ENCODE measurements at places on chromosomes 1 and 21.

DNA sequence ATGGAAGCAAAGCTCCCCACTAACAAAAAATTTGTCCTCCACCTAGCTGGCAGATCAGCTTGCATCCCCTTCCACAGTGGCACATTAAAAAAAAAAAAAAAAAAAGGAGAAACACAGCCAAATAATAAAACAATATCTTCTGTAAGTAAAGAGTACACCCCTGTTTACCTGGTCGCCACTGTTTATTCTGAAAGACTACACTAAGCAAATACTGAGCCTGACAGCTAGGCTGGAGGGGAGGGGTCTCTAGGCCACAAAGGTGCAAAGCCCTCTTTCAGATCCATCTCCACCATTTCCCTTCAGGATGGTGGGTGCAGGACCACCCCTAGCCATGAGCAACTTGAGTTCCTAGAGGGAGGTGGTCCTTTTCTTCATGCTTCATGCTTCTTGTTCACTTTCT is 22.8 kb upstream of the SLC45A3 start:
- DNase-seq, result no peak

GRCh38 chr1:98824736-98825135 is 163.2 kb downstream of the SNX7 start:
- DNase-seq, result no peak

- no peak for DNase-seq
Measured at GRCh38 chr1:224980181-224980580, 50.7 kb downstream of the DNAH14 start.

- no peak for DNase-seq
Measured at GRCh38 chr1:20322081-20322824, 31.6 kb downstream of the VWA5B1 start.

DNA sequence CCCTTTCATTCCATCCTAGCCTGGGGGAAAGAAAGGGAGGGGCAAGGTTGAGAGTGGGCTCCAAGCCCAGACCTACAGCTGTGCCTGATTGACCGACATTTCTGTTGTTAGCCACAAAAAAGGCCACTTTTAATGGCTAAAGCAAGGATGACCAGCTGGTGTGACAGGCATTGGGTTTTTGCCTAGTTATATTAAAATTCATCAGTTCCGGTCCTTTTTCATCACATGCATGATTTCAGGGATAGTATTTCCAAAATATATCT is 192.3 kb downstream of the ZNF326 start:
- no peak for DNase-seq

DNA sequence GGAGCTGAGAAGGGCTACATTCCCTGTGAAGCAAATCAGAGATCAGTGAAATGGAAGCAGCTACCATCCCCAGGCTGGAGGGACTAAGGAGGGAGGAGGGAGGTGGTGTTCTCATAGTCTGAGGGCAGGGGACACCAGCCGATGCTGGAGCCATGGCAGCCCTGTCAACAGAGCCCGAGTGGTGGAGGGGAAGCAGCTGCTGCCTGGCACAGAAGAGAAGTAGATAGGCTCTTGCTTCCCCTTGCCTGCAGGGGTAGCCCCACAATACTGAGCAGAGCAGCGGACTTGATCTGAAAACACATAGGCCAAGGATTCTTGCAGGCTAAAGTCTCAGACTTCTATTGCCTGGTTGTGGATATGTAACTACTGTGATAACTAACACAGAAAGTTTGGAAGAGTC is 255.1 kb downstream of the FGGY start:
- no peak for DNase-seq

All from body of pancreas (tissue), 4 donors.